ENCODE measurements at places on chromosomes 2 and 18.

GRCh38 chr18:55084550-55084949, 125.3 kb upstream of the CCDC68 start:
- DNase-seq, result no peak

GRCh38 chr18:58394602-58395425, 234.1 kb downstream of the ALPK2 start:
- DNase-seq, result no peak

DNA sequence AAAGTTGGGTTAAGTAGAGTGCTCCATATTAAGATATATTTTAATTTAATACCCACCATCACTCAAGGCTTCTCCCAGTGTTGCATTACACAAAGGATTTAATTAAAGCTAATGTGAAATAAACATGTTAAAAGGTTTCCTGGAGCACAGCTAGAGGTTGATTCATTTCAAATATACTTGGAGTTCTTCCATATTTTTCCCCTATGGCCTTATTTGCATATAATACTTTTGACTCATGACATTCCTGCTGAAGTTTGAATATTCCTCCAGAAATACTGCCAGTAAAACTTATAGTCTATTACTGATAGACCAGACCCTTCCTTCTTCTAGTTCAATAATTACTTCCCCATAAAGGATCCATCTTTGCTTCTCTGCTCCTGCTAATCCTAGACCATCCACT, 227.5 kb downstream of the GULP1 start:
- DNase-seq, result no peak

DNA sequence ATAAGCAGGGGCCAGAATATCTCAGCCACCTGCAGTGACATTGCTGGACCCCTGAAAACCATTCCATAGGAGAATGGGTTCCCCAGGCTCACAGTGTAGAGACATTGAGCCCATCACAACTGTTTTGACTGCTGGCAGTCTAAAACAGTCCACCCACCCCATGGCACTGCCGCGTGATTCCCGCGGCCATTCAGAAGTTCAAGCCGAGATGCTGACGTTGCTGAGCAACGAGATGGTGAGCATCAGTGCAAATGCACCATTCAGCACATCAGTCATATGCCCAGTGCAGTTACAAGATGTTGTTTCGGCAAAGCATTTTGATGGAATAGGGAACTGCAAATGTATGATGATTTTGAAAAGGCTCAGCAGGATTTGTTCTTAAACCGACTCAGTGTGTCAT, 139.4 kb downstream of the GFPT1 start:
- no peak for DNase-seq

DNA sequence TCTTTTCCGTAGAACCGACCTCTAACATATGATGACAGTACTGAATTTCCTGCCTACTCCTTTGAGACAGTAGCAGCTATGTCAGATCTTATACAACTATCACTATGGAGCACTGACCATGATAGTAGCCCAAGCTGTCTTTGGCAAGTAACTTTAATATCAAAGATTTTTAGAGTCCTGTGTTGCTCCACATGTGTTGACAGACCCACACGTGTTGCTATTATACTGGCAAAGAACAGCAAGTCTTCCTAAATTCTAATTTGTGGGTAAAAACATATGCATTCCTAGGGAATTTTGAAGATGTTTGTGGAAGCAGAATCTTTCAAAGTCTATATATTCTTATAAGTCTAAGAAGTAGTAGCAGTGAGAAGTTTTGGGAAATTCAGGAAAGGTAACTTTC, 245.5 kb upstream of the HNMT start:
- DNase-seq, result no peak

Data from skeletal muscle cell (primary cell).